Bronchial epithelial cell (primary cell): ENCODE measurements at places on chromosomes 11 and 22. TPM values are rescaled to one million over a fixed set of nuclear protein-coding genes. Genes with fewer than 3 reads are reported as not detected.

VSIG10L2 gene
- 0.38 TPM in 1 of 2 replicates, not detected in the other for total RNA-seq

RIMBP3C gene
- under 0.01 TPM in 2 replicates for total RNA-seq

RNF26 gene
- total RNA-seq: 2.4 and 3.6 TPM in 2 replicates

CD3E gene
- not detected in 2 replicates for total RNA-seq

KRTAP5-8 gene
- total RNA-seq: not detected in 2 replicates

PKNOX2 gene
- total RNA-seq: under 0.01 TPM in 1 of 2 replicates, not detected in the other

TMEM132A gene
- 22.6 and 25.2 TPM in 2 replicates for total RNA-seq

KCNJ1 gene
- total RNA-seq: under 0.01 TPM in 1 of 2 replicates, not detected in the other

UPB1 gene
- total RNA-seq: not detected in 2 replicates

OVCH2 gene
- under 0.01 and 0.38 TPM in 2 replicates for total RNA-seq

PARVB gene
- 3.4 and 6.0 TPM in 2 replicates for total RNA-seq

TPBGL gene
- not detected in 2 replicates for total RNA-seq

EED gene
- 13.7 and 14.1 TPM in 2 replicates for total RNA-seq

TRPM5 gene
- total RNA-seq: not detected in 2 replicates

LMNTD2 gene
- 0.90 and 1.1 TPM in 2 replicates for total RNA-seq

SAA1 gene
- total RNA-seq: 1.6 and 4.7 TPM in 2 replicates

ARHGAP20 gene
- under 0.01 TPM in 2 replicates for total RNA-seq

NXPE2 gene
- total RNA-seq: not detected in 2 replicates

TM7SF2 gene
- 15.0 and 49.8 TPM in 2 replicates for total RNA-seq

RAB39A gene
- not detected in 2 replicates for total RNA-seq

SULT4A1 gene
- under 0.01 TPM in 2 replicates for total RNA-seq

SLC22A6 gene
- not detected in 2 replicates for total RNA-seq

RAB3IL1 gene
- total RNA-seq: 0.90 and 1.1 TPM in 2 replicates

TMEM191C gene
- total RNA-seq: 1.3 TPM in 2 replicates

DEUP1 gene
- under 0.01 TPM in 1 of 2 replicates, not detected in the other for total RNA-seq

LRRC56 gene
- total RNA-seq: 0.26 and 0.38 TPM in 2 replicates

DYNC2H1 gene
- 11.6 and 19.3 TPM in 2 replicates for total RNA-seq

PRODH gene
- 5.0 and 52.6 TPM in 2 replicates for total RNA-seq

DEFB131B gene
- total RNA-seq: not detected in 2 replicates

OR2D2 gene
- 0.26 TPM in 1 of 2 replicates, not detected in the other for total RNA-seq
